ENCODE measurements at places on chromosomes 12 and 14. TPM values are rescaled to one million over a fixed set of nuclear protein-coding genes. Genes with fewer than 3 reads are reported as not detected.

FOXM1 gene
- 10.6 TPM for total RNA-seq

PSMA3 gene
- 49.6 TPM for total RNA-seq

IKZF4 gene
- total RNA-seq: 2.3 TPM

SDR9C7 gene
- total RNA-seq: not detected

CD4 gene
- total RNA-seq: 7.2 TPM

APOF gene
- total RNA-seq: not detected

- peak; percentile 68 for DNase-seq
Measured at GRCh38 chr12:16939871-16940306, 333.9 kb upstream of the LMO3 start.

DNA sequence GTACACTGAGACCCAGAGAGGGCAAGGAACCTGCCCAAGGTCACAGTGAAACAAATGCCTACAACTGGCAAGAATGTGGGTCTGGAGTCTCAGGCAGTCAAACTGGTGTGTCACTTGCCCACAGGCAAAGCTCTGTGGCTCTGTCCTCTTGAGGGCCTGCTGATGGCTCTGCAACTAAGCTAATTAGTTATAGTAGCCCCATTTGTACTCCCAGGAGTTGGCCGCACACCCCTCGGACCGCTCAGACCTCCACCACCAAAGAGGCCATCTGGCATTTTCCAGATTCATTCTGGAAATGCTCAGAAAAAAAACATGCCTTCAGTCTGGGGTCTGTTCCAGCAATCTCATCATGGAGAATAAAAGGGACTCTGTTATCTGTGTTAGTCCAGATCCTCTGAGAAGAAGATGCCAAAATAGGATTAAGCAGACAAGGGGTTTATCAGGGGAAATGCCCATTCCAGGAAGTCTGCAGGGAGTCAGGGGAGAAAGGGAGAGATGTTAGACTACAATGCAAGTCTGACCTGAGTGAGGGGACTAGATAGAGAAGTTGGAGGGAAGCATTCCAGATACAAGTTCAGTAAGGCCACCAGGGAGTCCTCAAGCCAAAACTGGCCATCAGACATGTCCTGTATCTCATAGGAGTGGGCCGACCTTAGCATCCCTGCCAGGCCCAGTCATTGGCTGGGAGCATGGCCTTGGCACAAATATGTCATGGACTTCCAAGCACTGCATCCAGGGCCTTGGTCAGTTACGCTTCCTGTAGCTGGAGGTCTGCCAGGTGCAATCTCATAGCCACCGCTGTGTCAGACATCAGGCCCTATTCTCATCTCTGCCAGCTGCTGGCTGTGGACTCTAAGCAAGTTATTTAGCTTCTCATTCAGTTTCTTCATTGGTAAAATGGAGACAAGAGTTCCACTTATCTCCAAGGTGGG, 15.4 kb upstream of the OAS1 start:
- DNase-seq: peak; percentile 24

- no peak for DNase-seq
Measured at GRCh38 chr12:76312315-76312714, 35.9 kb downstream of the BBS10 start.

DNA sequence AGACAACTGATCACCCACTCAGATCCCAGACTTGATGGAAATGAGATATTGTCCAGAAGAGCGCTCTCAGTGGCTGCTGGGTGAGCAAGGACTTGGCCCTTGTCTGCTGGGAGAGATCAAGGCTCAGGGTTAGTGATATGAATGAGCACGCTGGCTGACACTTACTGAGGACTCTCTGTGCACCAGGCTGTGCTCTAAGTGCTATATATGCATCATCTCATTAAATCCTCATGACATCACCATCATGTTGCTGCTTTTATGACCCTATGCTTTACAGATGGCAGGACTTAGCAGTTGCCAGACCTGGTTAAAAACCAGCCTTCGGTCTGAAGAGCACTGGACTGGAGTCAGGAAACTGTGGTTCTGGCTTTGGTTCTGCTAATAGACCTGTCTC, 260.9 kb downstream of the VRK1 start:
- no peak for DNase-seq

- DNase-seq: no peak
Measured at GRCh38 chr12:133203344-133204263, 22.3 kb downstream of the ZNF268 start.

DNA sequence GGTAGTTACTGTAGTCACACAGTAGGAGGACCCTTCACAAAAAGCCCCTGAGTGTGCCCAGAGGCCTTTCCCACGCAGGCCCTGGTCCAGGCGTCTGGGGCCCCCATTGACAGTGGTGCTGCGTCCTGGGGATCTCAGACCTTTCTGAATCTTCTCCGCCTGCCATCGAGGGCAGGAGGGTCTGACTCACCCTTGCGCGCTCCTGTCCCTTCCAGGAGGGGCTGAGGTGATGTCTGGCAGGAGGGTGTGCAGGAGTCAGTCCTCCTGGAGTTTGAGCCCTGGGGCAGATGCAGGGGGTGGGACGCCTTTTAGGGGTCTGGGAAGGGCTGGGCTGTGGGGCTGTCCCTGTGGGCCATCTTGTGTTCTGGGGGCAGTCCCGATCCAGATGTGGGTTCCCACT, 386.8 kb downstream of the TMEM121 start:
- DNase-seq: no peak

DNA sequence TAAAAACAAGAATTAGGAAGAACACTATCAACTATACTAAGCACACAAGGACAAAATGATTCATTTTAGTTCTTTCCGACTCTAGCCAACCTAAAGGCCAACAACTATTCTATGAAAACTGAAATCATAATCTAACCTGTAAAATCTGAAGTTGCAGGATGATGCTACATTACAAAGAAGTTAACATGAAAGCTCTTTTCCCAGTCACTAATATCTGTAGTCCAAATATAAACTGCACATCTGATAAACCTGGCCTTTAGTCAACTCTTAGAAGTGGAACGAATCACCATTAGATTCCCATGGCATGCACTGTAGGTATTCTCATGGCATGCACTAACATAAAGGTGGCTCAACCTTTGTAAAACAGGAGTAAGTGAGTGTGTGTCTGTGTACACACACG, 41.7 kb downstream of the BLTP3B start:
- DNase-seq: no peak

GRCh38 chr12:122459211-122459610, 36.7 kb upstream of the CLIP1 start:
- DNase-seq: peak; percentile 27

GRCh38 chr14:101889366-101889765, 75.0 kb upstream of the DYNC1H1 start:
- no peak for DNase-seq

DNA sequence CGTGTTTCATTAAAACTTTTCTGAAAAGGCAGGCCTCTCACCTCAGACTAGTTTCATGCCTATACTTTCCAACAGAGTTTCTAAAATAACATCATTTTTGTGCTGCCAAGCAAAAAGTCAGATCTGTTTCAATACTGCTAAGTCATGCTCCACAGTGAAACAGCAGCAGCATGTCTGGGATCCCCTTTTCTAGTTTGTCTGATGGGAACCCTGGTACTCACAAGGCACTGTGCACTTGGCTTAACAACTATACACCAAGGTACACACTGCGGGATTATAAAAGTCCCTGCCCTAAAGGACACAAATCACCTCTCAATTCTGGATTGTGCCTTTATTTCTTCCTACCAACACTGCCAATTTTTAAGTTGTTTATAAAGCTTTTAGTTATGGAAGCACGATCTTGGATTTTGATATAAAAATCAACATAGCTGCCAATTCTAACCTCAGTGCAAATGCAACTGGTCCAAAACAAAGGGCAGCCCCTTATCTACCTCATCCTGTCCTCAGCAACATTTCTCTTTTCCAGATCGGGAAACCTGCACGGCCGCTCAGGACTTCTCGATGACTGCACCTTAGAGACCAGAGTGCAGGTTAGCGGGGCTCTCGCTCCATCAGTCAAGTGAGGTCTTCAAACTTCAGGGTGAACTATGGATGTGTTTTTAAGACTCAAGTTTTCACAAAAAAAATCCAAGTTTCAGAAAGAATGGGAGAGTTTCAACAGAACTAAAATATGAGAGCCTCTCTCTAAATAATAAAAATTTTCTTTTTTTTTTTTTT, 1.7 kb upstream of the EIF5 start:
- DNase-seq: peak; percentile 35

DNA sequence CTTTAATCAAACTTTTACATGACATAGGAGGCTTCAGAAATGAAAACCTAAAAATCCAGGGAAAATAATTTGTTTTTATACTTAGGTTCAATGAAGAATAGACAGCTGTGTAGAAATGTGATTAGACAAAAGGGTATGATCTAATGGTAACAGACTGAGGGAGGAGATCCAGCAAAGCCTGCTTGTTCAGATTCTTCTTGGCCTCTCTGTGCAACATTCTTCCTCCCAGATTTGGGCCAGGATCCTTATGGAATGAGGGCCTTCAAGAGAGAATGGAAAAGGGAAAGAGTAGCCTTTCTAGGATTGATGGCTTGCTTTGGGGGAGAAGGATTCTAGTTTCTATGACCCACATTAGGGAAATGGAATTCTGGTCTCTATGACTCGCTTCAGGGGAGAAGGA, 94.5 kb upstream of the G2E3 start:
- no peak for DNase-seq
